Uterine smooth muscle cell (primary cell): ENCODE measurements at places on chromosomes 11 and 22. TPM values are rescaled to one million over a fixed set of nuclear protein-coding genes. Genes with fewer than 3 reads are reported as not detected.

The DLG2 gene
- total RNA-seq, result 0.75 and 1.1 TPM in 2 replicates

The RFPL3 gene
- not detected in 2 replicates for total RNA-seq

The PEX26 gene
- 20.1 and 24.4 TPM in 2 replicates for total RNA-seq

The DNAJB13 gene
- not detected in 2 replicates for total RNA-seq

The FAM181B gene
- total RNA-seq, result 0.12 TPM in 1 of 2 replicates, not detected in the other

The TEF gene
- total RNA-seq, result 15.1 and 15.4 TPM in 2 replicates

The TSGA10IP gene
- 0.11 and 0.37 TPM in 2 replicates for total RNA-seq

The ADORA2A gene
- 1.00 and 1.1 TPM in 2 replicates for total RNA-seq
